ENCODE measurements at places on chromosomes 3 and 15.

GRCh38 chr15:89472785-89473256 is 23.6 kb downstream of the RHCG start:
- DNase-seq: no peak

- DNase-seq: no peak
Measured at GRCh38 chr3:43966126-43966525, 275.4 kb downstream of the ABHD5 start.

- DNase-seq: no peak
Measured at GRCh38 chr15:66927201-66928077, 138.0 kb upstream of the SMAD3 start.

- no peak for DNase-seq
Measured at GRCh38 chr3:133934996-133935842, 39.5 kb upstream of the RAB6B start.

DNA sequence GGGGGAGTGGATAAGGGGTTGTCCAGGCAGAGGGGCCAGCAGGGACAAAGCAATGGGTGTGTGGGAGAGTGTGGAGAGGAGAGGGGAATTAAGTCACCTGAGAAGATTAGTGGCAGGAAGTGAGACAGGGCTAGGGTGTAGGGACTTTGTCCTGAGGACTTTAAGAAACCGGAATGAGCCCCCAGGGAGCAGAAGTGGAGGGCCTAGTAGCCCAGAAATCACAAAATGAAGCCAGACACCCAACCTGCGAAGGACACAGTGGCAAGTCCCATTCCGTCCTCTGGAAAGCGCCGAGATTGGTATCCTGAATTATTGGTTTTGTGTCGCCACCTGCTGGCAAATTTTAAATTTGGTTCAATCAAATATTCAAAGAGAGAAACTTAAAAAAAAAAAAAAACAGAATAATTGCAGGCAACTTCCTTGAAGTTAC is 78.0 kb upstream of the SLC25A36 start:
- DNase-seq: no peak

DNA sequence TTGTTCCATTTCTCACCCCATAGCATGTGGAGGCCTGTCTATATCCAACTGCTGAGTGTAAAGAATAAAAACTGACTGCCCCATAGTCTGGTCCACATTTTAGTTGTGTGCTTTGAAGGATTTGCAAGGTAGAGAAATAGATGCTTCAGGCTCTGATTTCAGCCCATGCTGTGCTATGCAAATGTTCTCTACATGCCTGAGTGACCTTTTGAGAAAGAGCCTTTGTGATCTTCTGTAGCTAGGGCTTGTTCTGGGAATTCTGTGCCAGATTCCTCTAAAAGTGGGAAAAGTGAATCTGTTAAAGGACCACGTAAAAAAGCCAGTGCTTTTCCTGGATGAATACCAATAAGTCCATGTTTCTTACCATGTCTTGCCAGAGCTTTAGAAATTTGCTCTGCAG is 5.2 kb downstream of the KCTD6 start:
- no peak for DNase-seq

GRCh38 chr15:82875411-82876003 is 66.1 kb downstream of the WHAMM start:
- DNase-seq: no peak

- DNase-seq: no peak
Measured at GRCh38 chr3:55648591-55649318, 161.6 kb upstream of the WNT5A start.

GRCh38 chr15:31458596-31459399 is 132.2 kb downstream of the KLF13 start:
- DNase-seq: no peak

Data from cortex of kidney (tissue), 1 donor.